Lower lobe of right lung (tissue), 2 donors: ENCODE measurements at places on chromosomes 1 and 21. TPM values are rescaled to one million over a fixed set of nuclear protein-coding genes. Genes with fewer than 3 reads are reported as not detected.

- no peak for DNase-seq
Observed at GRCh38 chr1:17055801-17056200, 2.0 kb upstream of the SDHB start.

DNA sequence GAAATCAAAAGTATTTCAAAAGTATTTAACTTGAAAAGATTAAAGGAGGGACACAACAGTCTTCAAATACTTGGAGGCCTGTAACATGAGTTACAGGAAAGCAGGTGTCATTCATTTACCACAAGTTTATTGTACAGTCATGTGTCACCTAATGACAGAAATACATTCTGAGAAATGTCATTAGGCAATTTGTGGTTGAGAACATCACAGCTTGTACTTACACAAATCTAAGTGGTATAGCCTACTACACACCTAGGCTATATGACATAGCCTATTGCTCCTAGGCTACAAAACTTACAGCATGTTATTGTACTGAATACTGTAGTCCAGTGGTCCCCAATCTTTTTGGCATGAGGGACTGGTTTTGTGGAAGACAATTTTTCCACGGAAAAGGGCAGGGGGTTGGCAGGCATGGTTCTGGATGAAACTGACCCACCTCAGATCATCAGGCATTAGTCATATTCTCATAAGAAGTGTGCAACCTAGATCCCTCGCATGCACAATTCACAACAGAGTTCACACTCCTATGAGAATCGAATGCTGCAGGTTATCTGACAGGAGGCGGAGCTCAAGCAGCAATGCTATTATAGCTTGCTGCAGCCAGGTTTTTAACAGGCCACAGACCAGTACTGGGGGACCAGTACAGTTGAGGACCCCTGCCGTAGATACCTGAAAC, 25.0 kb upstream of the PHTF1 start:
- no peak for DNase-seq

DNA sequence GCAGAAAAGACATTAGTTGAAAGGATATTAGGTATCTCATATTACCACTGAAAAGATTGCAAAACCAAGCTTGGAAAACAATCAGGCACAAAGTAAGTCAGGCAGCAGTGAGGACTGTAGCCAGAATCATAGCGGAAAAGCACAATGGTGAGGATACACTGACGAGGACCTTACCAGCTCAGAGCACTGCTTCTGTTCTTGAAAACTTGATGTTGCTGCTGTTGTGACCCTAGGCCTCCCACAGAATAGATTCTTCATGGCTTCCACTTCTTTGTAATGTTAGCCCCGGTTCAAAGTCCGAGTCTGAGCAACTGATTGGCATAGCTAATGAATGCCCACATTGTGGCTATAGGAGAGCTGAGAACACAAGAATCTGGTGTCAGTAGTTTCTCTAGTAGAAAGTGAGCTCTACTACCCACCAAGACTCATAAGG, 45.2 kb upstream of the LRRC8C start:
- no peak for DNase-seq

- DNase-seq = peak; percentile 45
Observed at GRCh38 chr1:155196103-155196892, 11.4 kb downstream of the THBS3 start.

DNA sequence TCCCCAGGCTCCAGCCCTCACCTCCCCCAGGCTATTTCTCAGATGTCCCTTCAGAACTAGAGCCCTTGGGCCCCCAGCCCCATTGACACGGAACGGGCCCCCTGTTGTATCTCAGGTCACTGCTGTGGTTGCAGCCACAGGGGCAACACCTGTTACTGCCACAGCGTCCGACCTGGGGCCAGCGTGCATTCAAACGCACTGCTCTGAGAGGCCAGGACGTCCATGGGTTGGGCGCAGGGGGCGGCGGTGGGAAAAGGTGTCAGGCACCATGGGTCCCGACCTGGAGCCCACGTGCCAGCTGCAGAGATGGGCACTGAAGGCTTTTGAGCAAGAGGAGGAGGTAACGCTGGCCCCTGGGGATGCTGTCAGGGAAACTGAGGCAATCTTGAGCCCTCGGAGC, 13.3 kb downstream of the FAAP20 start:
- no peak for DNase-seq

Gene OLFML3
- total RNA-seq = 38.9 TPM
